Fibroblast of skin of back (primary cell): ENCODE measurements at places on chromosomes 2 and 18.

DNA sequence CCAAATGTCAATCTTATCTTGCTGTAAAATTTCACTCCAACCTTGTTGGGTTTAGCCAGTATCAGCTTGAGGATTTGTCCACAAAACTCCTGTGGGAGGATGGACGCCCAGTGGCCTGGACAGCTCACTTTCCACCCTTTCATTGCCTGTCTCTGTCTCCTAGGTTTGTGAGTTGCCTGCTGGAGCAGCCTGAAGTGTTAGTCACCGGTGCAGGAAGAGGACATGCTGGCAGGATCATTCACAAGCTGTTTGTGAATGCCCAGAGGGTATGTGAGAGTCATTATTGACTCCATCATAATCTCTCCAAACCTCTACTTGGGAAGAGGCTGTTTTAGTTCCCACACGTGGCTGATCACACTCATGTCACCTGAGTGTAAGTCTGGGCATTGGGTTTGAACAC lies 112.3 kb downstream of the RAB3GAP1 start:
- DNase-seq, result peak; percentile 73

DNA sequence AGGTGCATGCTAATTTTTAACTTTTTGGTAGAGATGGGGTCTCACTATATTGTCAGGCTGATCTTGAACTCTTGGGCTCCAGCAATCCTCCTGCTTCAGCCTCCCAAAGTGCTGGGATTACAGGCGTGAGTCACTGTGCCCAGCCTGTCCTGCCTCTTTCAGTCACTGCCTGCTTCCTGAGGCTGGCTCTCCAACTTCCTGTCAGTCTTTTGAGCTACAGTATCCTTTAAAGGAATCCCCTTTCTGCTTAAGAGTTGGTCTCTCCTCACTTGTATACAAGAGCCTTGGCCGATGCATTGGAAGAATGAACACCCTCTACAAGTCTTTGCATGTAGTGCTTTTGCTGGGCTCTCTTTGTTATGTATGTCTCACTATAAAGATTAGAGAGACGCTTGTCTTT lies 88.4 kb upstream of the SMAD2 start:
- DNase-seq, result no peak

DNA sequence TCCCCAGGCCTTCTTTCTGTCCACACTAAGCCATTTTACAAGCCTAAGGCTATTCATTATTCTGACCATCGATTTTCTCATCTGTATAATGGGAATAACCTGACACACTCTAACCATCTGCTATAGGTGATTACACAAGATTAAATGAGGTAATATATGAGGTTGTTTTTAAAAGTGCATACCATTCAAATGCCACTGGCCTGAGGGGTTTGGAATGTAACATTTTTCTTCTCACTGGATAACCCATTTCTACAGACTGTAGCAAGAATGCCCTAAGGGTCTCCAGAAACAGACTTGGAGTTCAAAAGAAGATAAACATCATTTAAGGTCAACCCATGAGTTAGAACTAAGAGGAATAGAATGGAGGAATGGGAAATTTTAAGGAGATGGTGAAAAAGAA lies 111.7 kb upstream of the SETBP1 start:
- DNase-seq, result peak; percentile 39

DNA sequence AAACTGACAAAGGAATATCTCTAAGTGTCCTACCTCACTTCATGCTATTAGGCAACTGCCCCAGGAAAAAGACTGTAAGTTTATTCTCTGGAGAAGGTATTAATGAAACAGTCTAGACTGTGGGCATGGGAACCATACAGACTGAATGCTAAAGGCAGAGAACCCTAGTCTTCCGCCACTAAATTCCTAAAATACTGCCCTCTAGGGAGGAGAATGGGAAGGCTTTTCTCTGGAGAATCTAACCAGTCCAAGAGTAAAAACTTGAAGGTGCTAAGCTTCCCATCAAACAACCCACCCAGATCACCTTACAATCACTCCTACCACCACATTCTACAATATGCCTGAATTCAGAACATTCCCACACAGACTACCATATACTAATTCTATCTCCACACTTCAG lies 3.4 kb downstream of the SRBD1 start:
- DNase-seq, result peak; percentile 40

GRCh38 chr2:159462961-159463360 lies 153.4 kb downstream of the BAZ2B start:
- no peak for DNase-seq

- DNase-seq, result no peak
Measured at GRCh38 chr18:77058290-77058835, 74.2 kb downstream of the MBP start.

GRCh38 chr18:9811978-9812377 lies 73.8 kb upstream of the TXNDC2 start:
- no peak for DNase-seq

DNA sequence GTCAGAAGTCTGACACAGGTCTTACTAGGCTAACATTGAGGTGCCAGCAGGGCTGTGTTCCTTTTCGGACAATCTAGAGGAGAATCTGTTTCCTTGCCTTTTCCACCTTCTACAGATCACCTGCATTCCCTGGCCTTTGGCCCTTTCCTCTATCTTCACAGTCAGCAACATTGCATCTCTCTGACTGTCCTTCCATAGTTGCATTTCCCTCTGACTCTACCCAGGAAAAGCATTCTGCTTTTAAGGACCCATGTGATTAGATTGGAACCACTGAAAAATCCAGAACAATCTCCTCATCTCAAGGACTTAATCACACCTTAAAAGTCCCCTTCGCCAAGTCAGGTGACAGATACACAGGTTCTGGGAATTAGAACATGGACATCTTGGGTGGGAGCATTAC lies 181.5 kb downstream of the SLC8A1 start:
- no peak for DNase-seq

DNA sequence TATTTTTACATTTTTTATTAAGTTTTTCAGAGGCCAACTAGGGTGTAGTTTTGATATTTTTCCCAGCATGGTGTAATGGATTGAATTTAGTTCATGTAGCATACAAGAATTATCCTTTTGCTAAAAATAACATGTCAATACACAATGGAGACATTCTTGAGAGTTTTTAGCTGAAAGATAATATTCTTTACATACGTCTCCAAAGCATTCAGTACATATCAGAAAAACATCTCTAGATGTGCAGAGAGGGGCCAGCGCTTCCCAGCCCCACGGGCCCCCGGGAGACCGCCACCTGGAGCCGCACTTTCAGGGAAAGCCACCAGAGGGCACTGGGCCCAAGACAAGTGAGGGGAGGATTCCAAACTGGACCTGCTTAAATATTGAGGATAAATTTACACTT lies 499.4 kb downstream of the GALR1 start:
- peak; percentile 1 for DNase-seq

GRCh38 chr18:3048121-3048520 lies 35.2 kb upstream of the LPIN2 start:
- DNase-seq, result no peak

GRCh38 chr2:120831891-120832290 lies 96.2 kb downstream of the GLI2 start:
- DNase-seq, result no peak

DNA sequence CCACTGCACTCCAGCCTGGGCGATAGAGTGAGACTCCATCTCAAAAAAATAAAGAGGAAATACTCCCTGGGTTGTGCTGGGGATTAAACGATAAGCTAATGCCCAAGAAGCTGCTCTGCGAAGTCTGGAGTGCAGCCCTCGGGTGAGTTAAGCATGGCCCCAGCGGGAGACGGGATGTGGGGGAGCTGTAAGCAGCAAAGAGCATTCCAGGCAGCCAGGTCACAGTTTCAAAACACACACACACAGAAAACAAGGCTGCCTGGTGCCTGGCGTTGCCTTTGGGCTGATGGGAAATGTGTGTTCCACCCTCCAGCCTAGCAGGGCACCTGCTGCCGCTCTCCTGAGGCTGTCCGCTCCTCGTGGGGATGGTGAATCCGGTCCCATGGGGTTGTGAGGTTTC lies 24.1 kb downstream of the ODC1 start:
- DNase-seq, result peak; percentile 96

- DNase-seq, result no peak
Measured at GRCh38 chr2:169406891-169407290, 44.6 kb upstream of the LRP2 start.

DNA sequence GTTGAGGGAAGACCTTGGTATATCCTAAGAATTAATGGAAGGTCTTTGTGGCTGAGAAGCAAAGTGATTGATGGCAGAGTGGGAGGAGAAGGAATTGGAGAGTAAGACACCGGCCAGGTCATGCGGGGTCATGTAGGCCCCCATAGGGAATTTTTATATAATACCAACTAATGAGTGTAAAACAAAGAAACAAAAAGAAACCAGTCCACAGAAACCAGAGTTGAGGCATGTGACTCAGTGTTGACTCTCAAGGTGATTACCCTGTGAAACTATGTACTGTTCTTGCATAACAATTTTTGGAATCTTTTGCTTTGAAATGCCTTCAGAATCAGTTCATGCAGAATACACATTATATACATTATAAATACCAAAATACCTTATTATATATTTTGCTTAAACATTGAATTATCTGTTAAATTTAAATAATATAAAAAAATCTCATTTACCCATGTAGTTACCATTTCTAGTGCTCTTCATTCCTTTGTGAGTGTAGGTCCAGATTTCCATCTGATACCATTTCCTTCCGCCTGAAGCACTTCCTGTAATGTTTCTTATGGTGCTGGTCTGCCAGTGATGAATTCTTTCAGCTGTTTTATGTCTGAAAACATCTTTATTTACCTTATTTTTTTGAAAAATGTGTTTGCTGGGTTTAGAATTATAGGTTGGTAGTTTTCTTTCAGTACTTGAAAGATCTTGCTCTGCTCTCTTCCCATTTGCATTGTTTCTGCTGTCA lies 8.6 kb downstream of the CLIP4 start:
- DNase-seq, result peak; percentile 90

DNA sequence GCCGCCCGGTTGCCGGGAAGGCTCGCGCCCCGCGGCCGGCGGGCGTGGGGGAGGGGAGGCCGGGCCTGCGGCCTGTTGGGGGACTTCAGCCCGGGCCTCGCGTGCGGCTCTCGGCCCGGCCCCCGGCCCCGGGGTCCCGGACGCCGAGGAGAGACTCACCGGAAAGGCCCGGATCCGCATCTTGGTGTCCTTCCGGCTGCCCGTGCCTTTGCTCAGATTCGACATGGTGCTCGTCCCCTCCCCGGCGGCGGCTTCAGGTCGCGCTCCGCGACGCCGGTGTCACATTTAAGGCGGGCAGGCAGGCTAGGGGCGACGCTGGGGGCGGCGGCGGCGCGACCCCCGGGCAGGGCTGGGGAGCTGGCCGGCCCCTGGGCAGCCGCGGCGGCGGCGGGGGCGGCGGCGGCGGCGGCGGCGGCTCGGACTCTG lies 365 bp downstream of the CUL3 start:
- DNase-seq, result peak; percentile 61

DNA sequence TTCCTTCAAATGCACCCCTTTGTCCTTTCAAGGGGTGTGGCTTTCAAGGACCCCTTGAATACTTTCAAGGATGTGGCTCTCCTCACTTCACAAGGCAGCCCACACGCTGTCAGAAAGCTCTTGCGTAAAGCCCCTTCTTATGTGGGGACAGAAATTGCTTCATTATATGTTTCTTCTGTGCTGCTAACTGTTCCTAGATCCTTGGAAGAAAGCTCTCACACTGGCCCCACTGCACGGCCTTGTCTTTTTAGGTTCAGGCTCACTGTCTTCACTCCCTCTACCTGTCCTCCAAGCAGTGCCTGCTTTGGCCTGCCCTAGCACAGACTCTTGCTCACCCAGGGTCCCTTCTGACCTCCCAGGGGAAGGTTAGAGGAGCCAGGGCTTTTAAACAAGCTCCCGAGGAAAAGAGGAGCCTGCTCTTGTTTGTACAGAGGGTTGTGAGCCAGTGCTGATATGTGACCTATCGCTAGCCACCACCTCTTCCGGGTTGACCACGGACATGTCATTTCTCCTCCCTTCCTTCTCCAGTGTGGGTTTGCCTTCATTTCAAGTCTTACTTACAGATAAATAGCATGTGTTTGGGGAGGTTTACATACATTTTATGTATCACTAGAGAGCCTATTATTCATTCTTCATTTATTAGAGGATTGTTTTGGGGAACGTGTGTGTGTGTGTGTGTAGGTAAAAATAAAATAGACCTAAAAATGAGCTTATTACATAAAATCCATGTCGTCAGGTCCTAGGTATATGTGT lies 94.7 kb downstream of the RTN4 start:
- DNase-seq, result no peak

- DNase-seq, result no peak
Measured at GRCh38 chr18:75644871-75645270, 217.4 kb upstream of the SMIM21 start.

- DNase-seq, result peak; percentile 87
Measured at GRCh38 chr2:241558532-241559322, at the start of gene BOK. Gene BOK, plus strand, starts transcription at chr2:241558745. Its CDS starts 739 bp downstream, at chr2:241559484.

- DNase-seq, result no peak
Measured at GRCh38 chr18:58505181-58505580, 123.7 kb downstream of the ALPK2 start.
